CD8-positive, alpha-beta memory T cell (primary cell): ENCODE measurements at places on chromosomes 12 and 14. TPM values are rescaled to one million over a fixed set of nuclear protein-coding genes. Genes with fewer than 3 reads are reported as not detected.

GRCh38 chr12:92356425-92356824 lies 210.8 kb upstream of the BTG1 start:
- H3K27ac ChIP-seq, result no peak overlapping the region
- no peaks in the 10 kb centered on the region for H3K27me3 ChIP-seq
- no peaks in the 10 kb centered on the region for H3K36me3 ChIP-seq
- no peak overlapping the region for H3K4me3 ChIP-seq
- H3K4me1 ChIP-seq, result peaks cover 28% of the 10 kb centered on the region
- DNase-seq, result no peak

- no peaks in the 10 kb centered on the region for H3K4me1 ChIP-seq
- H3K27ac ChIP-seq, result no peak overlapping the region
- H3K4me3 ChIP-seq, result no peak overlapping the region
- H3K36me3 ChIP-seq, result no peaks in the 10 kb centered on the region
- no peak for DNase-seq
These were observed 65.9 kb downstream of the AVPR1A start for GRCh38 chr12:63085120-63085519.

DNA sequence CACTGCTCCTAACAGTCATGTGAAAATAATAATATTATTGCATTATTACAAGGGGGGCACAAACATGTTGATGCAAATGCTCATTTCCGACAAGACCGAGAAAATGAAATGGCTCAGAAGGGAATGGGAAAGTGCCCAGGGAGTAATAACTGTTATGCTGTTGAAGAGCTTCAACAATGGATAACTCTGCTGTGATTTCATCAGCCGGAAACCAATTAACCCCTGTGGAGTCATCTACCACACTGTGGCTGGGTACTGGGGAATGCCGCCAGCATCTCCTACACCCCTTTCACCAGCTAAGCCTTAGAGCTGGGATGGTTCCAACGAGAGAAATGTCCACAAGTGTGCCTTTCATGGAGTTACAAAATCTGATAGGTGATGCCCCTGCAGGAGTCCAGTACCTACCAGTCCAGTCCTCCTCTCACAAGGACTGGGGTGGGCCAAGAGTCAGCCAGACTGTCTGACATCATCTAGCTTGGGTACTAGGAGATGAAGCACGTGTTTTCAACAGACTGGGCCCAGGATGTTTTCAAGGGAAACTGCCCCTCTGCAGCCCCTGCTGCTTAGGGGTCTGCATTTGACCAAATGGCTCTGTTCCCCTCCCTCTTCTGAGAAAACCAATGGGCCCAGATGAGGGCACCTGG lies 509.3 kb upstream of the CCDC196 start:
- H3K27ac ChIP-seq, result no peak overlapping the region
- no peak for DNase-seq
- H3K4me3 ChIP-seq, result no peak overlapping the region
- no peaks in the 10 kb centered on the region for H3K36me3 ChIP-seq

- H3K4me3 ChIP-seq, result no peak overlapping the region
- H3K27ac ChIP-seq, result no peak overlapping the region
- H3K4me1 ChIP-seq, result peaks cover 12% of the 10 kb centered on the region
- H3K36me3 ChIP-seq, result no peaks in the 10 kb centered on the region
These were observed 19.7 kb downstream of the DUSP16 start for GRCh38 chr12:12542964-12543363.

PRB2 gene
- total RNA-seq, result not detected

GPR65 gene
- 16.1 TPM for total RNA-seq
